ENCODE measurements at places on chromosomes 4 and X.

- no peak for DNase-seq
These were observed 79.7 kb downstream of the VMA21 start for GRCh38 chrX:151476604-151477303.

GRCh38 chr4:65580551-65580950 lies 89.7 kb downstream of the EPHA5 start:
- no peak for DNase-seq

GRCh38 chrX:113833096-113834055 lies 750.5 kb upstream of the HTR2C start:
- no peak for DNase-seq

GRCh38 chr4:2353222-2354107 lies 65.0 kb downstream of the ZFYVE28 start:
- DNase-seq: no peak

- DNase-seq: no peak
These were observed 5.4 kb downstream of the TBC1D1 start for GRCh38 chr4:37896206-37896860.

- DNase-seq: no peak
These were observed 71.4 kb upstream of the HPGD start for GRCh38 chr4:174593701-174594100.

- DNase-seq: no peak
These were observed 71.8 kb downstream of the METTL14 start for GRCh38 chr4:118756958-118757357.

DNA sequence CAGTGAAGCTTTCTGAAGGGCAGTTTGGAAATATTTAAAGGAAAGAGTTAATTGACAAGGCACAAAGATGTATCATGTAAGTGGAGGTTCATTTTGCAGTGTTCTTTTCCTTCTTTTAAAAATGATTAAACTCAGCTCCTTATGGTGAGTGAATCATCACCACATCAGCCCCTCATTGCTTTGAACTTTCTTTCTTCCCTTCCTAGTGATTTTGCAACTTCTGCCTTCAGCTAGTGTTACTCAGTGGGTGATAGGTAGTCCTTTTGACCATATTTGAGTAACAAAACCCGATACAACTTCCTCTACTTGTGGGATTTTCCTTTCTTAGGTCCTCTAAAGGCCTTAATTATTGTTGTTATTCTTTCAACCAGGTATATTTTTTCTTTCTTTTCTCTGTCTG lies 8.2 kb downstream of the ZCCHC4 start:
- DNase-seq: no peak

GRCh38 chr4:52545099-52546069 lies 113.7 kb downstream of the USP46 start:
- peak; percentile 56 for DNase-seq

- DNase-seq: no peak
These were observed 480.1 kb upstream of the GALNT7 start for GRCh38 chr4:172688534-172688933.

GRCh38 chrX:132463411-132463810 lies 25.4 kb downstream of the MBNL3 start:
- DNase-seq: no peak

- no peak for DNase-seq
These were observed 370.0 kb downstream of the GPAT3 start for GRCh38 chr4:83905952-83906351.

DNA sequence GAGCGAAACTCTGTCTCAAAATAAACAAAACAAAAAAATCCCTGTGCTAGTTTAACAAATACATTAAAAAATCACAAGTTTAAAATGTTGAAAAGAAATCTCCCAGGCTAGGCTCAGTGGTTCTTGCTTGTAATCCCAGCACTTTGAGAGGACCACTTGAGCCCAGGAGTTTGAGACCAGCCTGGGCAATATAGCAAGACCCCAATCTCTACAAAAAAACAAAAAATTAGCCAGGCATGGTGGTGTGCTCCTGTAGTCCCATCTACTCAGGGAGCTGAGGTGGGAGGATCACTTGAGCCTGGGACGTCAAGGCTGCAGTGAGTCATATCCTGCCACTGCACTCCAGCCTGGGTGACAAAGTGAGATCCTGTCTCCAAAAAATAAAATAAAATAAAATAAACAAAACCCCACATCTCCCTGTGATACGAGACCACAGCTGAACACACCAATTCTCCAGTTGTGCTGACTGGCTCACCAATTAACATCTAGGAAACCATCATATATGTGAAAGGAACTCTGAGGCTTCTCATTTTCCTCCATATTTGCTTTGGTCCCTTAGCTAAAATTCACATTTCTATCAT lies 7.3 kb downstream of the RPS4X start:
- no peak for DNase-seq

DNA sequence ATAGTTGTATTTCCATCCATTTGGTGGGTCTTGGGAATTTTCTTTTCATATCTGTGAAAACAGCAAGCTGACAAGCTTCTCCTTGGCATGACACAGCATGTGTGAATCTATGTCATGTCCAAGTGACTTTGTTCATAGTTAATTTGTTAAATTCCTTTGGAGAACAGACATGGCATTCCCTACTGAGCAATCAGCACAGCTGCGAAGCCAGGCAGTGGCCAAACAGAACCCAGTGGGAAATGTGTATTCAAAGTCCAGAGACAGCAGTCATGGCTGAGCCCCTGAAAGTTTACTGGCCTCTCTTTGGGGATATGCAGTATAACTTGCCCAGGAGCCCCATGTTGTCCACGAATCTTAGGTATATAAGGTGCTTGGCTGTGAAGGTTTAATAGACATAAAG lies 474.7 kb downstream of the NKX6-1 start:
- no peak for DNase-seq

- DNase-seq: no peak
These were observed 655.2 kb downstream of the RAPGEF2 start for GRCh38 chr4:159758061-159758460.

GRCh38 chr4:153655002-153655541 lies 29.0 kb upstream of the TLR2 start:
- DNase-seq: no peak

DNA sequence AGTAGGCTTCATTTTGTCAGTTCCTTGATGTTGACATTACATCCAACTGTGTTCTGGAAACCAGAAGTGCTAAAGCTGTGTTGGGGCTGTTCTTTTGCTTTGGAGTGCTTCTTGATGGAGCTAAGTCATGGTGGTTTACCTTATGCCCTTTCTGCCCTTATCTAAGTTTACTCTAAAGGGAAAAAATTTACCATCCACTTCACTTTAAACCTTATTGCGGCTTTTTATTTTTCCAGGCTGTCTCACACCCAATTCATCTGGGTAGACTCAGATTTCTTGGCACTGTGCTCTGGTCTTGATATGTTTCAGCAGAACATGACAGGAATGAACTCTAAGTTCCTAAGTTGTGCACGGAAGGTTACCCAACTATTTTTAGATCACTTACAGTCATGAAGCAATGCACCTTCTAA lies 104.7 kb upstream of the TTC29 start:
- DNase-seq: no peak

- no peak for DNase-seq
These were observed 125.0 kb upstream of the MSX1 start for GRCh38 chr4:4734425-4734824.

- no peak for DNase-seq
These were observed 12.2 kb upstream of the KCNIP4 start for GRCh38 chr4:21960793-21961192.

DNA sequence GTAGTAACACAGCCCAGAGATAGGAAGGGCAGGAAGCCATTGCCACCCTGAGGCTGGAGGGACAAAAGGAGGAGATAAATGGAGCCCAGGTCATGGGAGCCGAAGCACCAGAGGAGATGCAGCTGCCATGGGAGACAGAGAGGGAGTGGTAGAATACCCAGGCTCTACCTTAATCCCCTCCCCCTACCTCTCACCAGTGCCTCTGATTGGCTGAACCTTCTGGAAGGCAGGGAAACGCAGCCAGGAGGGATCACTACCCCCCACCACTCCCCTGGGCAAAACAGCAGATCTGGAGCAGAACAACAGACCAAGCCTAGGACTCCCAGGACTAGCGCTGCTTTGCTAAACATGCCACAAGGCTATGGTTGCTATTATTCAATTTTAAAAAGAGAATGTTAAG lies 114.2 kb downstream of the ZNF827 start:
- DNase-seq: no peak

- no peak for DNase-seq
These were observed 111.2 kb downstream of the TBL1X start for GRCh38 chrX:9576059-9576458.

Measured in stimulated activated naive CD4-positive, alpha-beta T cell treated with Interleukin-2 at 50 U/mL for 16 hours (primary cell).